ENCODE measurements at places on chromosomes 12 and 14.

DNA sequence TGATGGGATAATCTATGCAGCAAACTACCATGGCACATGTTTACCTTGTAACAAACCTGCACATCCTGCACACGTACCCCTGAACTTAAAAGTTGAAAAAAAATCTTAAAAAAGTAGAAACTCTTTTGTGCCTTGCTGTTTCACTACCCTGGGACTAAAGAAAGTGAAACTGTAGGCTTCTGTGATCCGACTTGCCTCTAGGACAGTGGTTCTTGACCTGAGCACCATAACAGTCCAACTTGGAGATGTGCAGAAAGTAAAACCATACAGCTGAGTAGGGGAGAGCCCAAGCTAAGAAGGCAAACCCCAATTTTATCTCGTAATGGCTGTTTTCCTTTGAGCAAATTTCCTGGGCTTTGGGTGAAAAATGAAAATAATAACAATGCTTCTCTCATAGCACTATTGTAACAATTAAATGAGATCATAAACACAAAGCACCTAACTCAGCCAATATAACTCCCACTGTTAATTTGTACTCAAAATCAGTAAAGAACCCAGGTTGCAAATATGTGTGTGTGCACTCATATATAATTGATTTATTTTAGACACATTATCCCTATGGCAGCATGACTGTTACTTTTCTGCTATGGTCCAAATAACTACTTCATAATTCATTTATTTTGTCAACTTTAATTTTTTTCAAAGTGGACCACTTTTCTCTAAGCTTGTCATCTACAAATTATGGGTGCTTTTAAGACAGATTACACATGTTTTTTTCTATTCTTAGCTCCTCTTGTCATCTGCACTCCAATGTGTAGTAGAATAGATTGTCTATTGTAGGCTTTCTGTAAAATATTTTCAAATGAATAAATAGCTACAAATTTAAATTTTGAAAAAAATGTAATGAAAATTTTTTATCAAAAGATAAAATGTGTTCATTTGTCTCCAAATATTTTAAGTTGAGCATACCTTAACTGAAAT is 334.9 kb downstream of the BTG1 start:
- DNase-seq: no peak

GRCh38 chr12:96421014-96421413 is 20.8 kb upstream of the CDK17 start:
- DNase-seq: no peak

- no peak for DNase-seq
These were observed 225.5 kb downstream of the EPS8 start for GRCh38 chr12:15563663-15564062.

DNA sequence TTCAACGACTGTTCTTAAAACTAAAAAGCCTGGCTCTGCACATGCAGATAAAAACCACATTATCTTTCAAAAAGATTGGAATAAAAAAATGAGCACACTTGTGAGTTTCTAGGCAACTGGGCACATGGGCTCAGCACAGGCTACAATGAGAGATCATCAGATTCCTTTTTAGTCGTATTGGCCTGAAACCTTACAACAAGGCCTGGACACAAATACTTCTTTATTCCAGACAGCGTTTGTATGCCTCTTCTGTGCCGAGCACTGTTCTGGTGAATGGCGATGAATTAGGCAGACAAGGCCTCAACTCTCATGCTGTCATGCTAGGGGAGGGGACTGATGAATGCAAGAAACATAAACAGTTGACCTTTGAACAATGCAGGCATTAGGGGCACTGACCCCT is 463.0 kb downstream of the AACS start:
- DNase-seq: no peak

DNA sequence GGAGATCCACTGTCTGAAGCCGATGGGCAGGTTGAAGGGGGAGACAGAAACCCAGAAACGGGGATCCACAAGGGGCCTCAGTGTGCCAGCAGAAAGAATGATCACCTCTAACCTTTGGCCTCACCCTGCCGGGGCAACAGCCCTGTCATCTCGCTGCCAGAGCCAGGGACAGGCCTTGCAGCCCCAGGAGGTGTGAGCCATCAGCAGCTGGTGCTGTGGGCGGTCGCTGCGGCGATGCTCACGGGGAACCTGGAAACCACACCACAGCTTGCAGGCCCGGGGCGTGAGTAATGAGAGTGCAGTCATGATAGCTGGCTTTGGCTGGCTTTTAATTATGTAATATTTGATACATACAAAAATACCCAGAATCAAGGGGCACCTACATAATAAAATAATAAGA is 4.7 kb upstream of the TTC7B start:
- peak; percentile 60 for DNase-seq
